SIG-M5 (cell line): ENCODE measurements at places on chromosomes 5 and 9.

GRCh38 chr5:173035904-173036707 is 20.0 kb upstream of the CREBRF start:
- no peak for DNase-seq

DNA sequence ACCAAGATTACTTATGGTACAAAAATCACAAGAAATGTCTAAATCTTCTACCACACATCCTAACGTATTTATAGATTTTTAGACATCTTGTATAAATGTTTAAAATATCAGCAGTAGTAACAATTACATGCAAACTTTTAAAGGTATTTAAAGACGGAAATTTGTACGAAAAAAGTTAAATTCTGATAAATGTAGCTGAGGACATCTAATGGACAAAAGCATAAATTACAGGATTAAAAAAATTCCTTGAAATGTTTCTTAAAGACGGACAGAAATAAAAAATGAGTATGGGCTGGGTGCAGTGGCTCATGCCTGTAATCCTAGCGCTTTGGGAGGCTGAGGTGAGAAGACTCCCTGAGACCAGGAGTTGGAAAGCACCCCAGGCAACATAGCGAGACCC is 15.8 kb downstream of the ERCC8 start:
- DNase-seq: no peak

- DNase-seq: no peak
These were observed 626.5 kb downstream of the IRX1 start for GRCh38 chr5:4222147-4222546.

GRCh38 chr9:130142641-130143040 is 29.6 kb upstream of the NCS1 start:
- no peak for DNase-seq
